Fibroblast of villous mesenchyme (primary cell): ENCODE measurements at places on chromosomes 1 and 21.

- DNase-seq, result peak; percentile 24
Measured at GRCh38 chr21:46297338-46298271, 11.5 kb downstream of the YBEY start.

GRCh38 chr1:201985355-201985754 lies 2.9 kb downstream of the RNPEP start:
- DNase-seq, result no peak

- DNase-seq, result no peak
Measured at GRCh38 chr1:234162661-234163060, 210.6 kb upstream of the COA6 start.

GRCh38 chr1:184190616-184191015 lies 139.1 kb downstream of the TSEN15 start:
- peak; percentile 36 for DNase-seq

DNA sequence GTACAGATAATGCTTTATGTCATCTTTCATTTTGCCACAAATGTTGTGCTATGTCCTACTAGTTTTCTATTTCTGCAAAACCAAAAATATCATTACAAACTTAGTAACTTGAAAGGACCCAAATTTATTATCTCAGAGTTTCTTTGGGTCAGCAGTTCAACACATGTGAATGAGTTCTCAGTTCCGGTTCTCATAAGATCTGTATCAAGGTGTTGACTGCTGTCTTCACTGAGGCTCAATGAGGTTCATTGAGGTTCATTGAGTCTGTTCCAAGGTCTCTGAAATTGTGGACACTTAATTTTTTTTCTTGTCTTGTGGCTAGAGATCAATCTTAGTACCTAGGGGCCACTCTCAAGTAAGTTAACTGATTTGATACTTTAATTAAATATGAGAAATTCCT lies 525.1 kb upstream of the BRINP3 start:
- no peak for DNase-seq

DNA sequence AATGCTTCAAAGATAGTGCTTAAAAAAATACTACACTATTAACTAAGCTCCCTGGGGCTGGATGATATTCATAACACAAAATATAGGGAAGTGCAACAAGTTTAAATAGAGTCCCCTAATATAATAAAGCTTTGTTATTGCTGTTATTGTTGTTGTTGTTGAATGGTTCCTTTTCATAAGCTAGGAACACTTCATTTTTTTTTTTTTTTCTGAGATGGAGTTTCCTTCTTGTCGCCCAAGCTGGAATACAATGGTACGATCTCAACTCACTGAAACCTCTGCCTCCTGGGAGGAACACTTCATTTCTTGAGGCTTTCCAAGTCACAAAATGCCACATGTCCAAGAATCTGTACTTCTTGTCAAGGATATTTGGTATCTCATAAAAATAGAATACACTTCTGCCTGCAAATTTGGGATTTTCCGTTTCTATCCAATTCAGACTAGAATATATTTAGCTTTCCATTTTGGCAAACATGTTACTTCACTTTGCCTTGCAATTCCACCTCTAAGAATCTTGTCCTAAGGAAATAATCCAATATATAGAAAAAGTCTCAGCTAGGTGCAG lies 21.1 kb downstream of the WDR47 start:
- DNase-seq, result no peak

- no peak for DNase-seq
Measured at GRCh38 chr1:94773296-94773809, 46.8 kb upstream of the SLC44A3 start.

- no peak for DNase-seq
Measured at GRCh38 chr1:154784924-154785531, 85.1 kb downstream of the KCNN3 start.

DNA sequence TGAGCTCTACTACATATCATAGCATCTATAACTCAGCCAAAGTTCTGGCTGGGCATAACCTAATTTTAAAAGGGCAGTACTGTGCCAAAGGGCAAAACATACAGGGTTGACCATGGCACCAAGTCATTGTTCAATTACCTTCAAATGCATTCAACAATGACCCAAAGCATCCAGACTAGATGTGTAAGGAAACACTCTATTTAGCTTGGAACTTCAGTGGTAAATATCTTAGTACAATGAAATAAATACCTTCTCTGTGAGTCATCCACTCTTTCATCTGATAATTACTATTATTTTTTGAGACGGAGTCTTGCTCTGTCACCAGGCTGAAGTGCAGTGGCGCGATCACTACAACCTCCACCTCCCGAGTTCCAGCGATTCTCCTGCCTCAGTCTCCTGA lies 70.0 kb downstream of the NVL start:
- DNase-seq, result no peak

- DNase-seq, result peak; percentile 80
Measured at GRCh38 chr21:43618940-43619339, 40.3 kb downstream of the HSF2BP start.
